ENCODE measurements at places on chromosomes 2 and 18.

- no peak for DNase-seq
These were observed 187.2 kb downstream of the ANKRD30B start for GRCh38 chr18:14935210-14935609.

DNA sequence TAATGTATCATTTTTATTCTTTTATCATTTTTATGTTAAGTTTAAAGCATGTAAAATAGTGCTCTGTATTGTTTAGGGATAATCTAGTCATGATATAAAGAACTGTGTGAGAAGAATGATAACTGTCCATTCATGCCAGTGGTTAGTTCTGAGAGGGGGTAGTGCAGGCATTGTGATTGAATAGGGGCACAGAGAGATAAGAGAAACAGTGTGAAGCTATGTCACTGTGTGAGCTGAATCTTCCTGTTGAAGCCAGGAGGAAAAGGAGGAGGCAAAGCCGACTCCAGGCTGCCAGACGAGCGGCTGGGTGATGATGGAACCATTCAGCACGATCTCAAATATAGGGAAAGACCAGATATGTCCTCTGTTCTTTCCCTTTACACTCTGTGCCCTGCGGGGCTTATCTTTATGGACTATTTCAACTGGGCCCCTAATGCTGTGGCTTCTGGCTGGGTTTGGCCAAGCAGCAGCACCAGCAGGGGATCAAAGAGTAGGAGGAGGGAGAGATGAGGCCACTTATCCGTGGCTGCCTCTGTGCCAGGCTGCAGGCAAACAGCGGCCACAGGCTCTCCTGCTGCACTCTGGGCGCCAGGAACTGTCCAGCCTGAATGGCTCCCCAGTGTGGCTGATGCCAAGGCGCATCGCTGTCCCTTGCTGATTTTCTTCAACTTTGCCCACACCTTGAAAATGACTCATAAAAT, 128.0 kb downstream of the SPP2 start:
- DNase-seq, result peak; percentile 10

GRCh38 chr2:20516646-20517341, 69.9 kb downstream of the RHOB start:
- peak; percentile 42 for DNase-seq

GRCh38 chr2:230614913-230615332, 97.7 kb upstream of the CAB39 start:
- DNase-seq, result no peak

- DNase-seq, result no peak
These were observed 103.5 kb downstream of the ANKRD44 start for GRCh38 chr2:197207106-197207505.

DNA sequence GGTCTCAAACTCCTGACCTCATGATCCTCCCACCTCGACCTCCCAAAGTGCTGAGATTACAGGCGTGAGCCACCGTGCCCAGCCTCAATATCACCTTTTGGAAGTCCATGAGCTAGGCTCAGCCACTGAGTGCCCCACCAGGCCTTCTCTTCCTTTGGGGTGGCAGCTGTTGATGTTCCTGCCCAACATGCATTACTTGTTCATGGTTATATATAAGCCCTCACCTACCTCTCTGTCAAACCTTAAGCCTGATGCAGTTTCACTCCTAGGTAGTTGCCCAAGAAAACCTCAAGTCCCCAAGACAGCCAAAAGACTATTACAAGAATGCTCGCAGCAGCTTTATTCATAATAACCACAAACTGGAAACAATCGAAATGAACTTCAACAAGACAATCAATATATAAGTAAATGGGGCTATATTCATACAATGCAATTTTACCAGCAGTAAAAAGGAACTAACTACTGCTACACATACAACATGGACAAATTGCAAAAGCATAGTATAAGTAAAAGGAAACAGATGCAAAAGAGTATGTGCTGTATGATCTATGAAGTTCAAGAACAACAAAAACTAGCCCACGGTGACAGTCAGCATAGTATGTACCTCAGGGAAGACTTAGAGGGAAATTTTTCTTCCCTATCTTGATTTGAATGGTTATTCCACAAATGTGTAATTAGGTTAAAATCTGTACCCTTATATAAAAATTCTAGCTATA, 59.6 kb upstream of the REL start:
- no peak for DNase-seq

GRCh38 chr2:101012706-101013181, 10.7 kb downstream of the RPL31 start:
- DNase-seq, result peak; percentile 45

- no peak for DNase-seq
These were observed 69.5 kb upstream of the GLS start for GRCh38 chr2:190810981-190811587.

Measured in IMR-90 (cell line).